ENCODE measurements at places on chromosomes 6 and 20.

DNA sequence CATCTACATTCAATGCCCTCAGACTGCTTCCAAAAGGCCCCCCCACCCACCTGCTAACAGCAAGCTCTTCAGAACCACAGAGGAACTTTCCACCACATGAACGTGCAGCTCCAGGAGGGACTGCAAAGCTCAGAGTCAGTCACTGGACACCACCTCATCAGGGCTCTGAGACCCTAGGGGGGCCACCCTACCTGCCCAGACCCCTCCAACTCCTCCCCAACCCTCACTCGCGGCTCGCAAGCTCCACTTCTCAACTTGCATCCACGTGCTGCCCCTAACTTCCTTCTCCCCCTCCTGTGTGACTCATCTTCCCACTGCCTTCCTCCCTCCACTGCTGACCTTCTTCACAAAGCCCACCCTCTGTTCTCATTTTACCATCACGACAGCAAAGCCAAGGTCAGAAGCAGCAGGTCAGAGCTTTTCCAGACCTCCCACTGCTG lies 6.5 kb downstream of the MBOAT1 start:
- DNase-seq = no peak

GRCh38 chr20:34751453-34751852 lies 47.3 kb downstream of the TP53INP2 start:
- DNase-seq = no peak

GRCh38 chr6:154615483-154616025 lies 105.1 kb upstream of the CNKSR3 start:
- DNase-seq = peak; percentile 91

DNA sequence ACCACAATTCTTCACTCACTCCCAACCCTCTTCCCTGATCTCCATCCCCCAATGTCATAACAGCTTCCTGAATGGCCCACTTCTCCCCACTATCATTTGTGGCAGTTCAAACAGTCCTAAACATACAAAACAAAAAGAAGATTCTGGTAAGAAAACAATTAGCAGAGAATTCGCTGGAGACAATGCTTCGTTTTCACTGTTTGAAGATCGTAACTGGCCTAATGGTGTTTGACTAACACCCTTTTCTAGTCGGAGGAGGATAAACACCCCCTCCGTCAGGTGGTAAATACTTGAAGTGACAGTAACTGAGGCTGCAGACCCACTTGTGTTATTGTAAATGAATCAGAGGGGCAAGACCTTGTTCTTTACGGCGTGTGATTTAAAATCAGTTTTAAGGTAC lies 3.8 kb downstream of the EYA2 start:
- no peak for DNase-seq

GRCh38 chr6:116405138-116405537 lies 34.4 kb downstream of the DSE start:
- DNase-seq = peak; percentile 40

- no peak for DNase-seq
These were observed 119.5 kb downstream of the PHACTR3 start for GRCh38 chr20:59723607-59724456.

DNA sequence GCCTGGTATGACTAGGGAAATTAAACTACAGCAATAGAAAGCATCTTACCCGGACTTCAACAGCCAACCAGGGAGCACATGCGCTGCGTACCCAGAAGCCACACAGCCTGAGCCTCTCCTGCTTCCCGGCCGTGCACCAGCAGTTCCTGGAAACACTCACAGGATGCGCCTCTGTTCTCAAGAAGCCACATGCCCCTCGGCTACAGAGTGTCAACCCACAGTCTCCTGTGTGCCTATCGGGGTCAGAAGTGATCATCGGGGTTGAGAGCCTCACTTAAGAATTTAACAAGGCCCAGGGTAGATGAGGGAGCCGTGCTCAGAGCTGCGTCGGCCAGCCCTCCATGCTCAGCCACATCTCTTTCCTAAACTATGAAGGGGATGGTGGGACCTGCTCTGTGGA lies 147.2 kb upstream of the GGTLC1 start:
- DNase-seq = no peak

- DNase-seq = no peak
These were observed 120.3 kb downstream of the CLVS2 start for GRCh38 chr6:123116370-123116769.

- DNase-seq = no peak
These were observed 25.4 kb downstream of the PTGIS start for GRCh38 chr20:49542514-49542991.

DNA sequence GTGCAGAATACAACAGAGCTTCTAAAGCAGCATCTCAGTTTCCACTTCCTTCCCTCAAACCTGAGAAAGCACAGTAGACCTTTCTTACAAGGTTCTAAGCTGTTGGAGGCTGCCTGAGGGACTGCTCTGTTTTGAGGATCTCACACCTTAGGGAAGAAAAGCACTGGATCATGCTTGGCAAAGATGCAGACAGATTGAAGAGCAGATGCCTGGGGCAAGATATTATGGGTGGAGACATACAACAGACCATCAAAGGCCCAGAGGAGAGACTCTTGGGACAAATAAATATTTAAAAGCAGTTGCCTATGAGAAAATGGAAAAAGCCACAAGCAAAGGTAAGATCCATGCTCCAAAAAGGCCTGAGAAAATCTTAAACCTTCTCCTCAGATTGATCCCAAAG lies 6.2 kb downstream of the ZNF337 start:
- DNase-seq = no peak

DNA sequence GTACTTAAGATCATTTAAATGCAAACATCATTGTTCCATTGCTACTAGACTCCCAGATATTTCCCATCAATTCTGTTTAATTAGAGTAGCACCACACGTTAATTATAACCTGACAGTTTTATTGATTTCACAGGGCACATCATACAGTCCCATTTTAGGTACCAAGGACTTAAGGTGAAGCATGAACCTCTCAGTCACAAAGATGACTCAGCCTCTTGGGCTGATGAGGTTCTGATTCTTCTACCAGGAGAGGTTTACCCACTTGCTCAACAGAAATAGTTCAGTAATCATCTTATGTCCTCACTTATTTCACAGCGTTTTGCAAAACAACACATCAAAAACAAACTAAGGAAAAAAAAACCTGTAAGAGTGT lies 98.5 kb downstream of the HIVEP2 start:
- no peak for DNase-seq

GRCh38 chr6:145318952-145319351 lies 416.4 kb downstream of the EPM2A start:
- no peak for DNase-seq

DNA sequence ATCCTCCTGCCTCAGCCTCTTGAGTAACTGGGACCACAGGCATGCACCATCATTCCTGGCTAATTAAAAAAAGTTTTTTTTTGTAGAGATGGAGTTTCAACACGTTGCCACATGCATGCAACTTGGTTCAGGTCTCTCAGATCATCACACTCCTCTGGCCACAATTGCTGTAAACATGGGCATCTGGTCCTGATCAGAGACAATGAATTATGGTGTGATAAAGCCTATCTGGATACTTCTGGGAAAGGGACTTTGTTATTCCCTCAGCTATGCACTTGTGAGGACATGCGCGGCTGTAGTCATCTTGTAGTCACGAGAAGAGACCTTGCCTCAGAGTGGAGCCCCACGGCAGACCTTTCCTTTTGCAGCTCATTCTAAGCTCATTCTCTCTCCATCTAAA lies 210.9 kb upstream of the ZFP64 start:
- DNase-seq = no peak

DNA sequence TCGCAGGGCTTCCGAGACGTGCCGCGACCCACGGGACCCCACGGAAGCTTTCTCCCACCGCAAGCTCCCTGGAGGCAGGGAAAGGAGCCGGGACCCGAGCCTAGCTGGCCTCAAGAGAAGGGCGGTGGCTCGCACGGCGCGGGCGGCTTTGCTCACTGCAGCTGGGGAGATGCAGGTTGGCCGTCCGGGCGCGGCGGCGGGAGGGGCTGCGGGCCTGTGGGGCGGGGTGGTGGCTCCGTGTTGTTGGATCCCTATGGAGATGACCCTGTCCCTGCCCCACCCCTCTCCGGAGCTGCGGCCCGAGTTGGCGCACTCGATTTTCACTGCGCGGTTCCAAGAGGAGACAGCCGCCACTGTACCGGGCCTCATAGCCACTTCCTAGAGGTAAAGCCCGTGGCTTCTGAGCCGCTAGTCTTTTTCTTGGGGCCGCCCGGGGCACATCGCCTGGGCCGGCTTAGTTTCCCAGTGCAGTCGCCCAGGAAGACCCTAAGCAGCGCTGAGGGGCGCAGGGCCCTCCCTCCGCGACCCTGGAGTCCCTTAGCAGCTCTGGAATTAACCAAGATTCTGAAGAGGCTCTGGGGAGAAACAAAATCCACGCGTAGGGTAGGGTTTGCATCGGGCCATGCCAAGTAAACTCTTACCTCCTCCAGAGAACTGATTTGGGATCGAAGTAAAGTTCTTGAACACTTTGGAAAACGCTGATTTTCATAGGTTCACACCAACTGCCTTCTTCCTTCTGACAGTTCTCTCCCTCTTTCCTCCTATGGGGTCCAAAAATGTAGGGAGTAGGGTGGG lies at the start of gene ECT2L:
Gene ECT2L (plus strand): TSS at position 279 of the 795 bp plus-strand sequence. CDS start 17,188 bp downstream, outside the sequence.
- no peak for DNase-seq

DNA sequence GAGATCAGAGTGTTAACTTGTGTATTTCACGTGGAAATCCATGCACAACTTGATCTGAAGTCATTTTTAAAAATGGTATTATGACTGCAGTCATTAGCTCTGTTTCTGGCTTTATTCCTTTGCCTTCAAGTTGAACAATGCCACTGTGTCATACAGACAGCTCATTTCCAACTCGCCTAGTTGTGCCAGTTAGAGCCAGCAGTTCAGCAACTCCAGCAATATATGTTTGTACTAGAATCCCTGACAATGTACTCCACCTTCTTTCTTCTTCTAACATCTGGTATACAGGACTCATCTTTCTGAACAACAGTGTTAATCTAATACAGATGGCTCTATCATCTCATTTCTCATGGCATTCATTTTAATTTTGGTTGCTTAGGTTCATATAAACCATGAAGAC lies 418.3 kb upstream of the POU3F2 start:
- DNase-seq = no peak

DNA sequence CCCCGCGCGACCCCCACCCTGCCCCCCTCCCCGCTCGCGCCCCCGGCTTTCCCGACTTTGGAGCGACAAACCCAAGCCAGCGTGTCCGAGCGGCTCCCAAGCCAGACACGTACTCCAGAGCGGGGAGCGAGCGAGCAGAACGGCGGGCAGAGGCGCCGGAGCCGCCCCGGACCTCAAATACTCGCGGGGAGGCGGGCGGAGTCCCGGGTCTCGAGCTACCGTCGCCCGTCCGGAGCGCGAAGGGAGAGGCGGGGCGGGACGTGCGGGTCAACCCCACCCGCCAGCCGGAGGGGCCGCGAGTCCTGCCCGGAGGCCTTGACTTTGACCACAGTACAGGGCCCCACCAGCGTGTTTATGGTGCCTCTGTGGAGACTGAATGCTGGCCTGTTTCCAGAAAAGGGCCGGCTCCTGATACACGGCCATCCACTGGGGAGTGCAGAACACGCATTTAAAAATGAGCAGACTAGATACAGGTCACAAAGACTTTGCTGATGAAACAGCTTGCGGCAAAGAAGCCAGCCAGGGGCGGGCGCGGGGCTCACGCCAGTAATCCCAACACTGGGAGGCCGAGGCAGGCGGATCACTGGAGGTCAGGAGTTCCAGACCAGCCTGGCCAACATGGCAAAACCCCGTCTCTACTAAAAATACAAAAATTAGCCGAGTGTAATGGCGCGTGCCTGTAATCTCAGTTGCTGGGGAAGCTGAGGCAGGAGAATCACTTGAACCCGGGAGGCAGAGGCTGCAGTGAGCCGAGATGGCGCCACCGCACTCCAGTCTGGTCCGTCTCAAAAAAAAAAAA lies at the start of gene SERPINB6:
Gene SERPINB6 (minus strand): TSS at position 148 of the 799 bp plus-strand sequence. CDS start 12,235 bp downstream, outside the sequence.
- peak; percentile 47 for DNase-seq

DNA sequence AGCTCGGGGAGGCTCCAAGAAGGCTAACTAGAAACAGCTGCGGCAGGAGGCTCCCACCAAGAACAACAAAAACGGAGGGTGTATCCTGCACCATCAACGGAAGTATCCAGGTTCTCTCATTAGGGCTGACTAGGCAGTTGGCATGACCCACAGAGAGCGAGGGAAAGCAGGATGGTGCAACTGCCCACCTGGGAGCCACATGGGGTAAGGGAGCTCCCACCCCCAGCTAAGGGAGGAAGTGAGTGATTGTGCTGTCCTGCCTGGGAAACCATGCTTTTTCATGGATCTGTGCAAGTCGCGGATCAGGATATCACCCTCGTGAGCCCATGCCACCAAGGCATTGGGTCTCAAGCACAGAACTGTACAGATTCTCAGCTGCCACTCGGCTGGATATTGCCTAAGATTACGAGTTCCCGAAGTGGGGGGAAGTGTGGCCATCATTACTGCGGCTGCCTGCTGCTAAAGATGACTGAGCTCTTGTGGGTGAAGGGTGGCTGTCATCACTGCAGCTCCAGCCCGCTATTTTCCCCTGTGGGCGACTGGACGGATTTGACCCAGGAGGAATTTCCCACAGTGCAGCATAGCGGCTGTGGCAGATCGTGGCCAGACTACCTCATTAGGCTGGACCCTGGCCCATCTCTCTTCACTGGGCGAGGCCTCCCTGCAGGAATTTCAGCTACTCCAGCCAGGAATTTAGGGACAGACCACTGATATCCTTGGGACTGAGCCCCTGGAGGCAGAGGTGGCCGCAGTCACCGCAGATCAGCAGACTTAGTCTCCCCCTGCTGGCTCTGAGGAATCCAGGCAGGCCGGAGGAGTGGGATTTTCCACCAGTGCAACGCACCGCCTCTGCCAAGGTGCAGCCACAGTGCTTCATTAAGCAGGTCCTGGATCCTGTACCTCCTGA lies 515.7 kb downstream of the FRK start:
- DNase-seq = peak; percentile 26

GRCh38 chr6:133546098-133546497 lies 304.9 kb downstream of the EYA4 start:
- DNase-seq = no peak

GRCh38 chr6:165881806-165882205 lies 218.8 kb upstream of the PDE10A start:
- DNase-seq = no peak

DNA sequence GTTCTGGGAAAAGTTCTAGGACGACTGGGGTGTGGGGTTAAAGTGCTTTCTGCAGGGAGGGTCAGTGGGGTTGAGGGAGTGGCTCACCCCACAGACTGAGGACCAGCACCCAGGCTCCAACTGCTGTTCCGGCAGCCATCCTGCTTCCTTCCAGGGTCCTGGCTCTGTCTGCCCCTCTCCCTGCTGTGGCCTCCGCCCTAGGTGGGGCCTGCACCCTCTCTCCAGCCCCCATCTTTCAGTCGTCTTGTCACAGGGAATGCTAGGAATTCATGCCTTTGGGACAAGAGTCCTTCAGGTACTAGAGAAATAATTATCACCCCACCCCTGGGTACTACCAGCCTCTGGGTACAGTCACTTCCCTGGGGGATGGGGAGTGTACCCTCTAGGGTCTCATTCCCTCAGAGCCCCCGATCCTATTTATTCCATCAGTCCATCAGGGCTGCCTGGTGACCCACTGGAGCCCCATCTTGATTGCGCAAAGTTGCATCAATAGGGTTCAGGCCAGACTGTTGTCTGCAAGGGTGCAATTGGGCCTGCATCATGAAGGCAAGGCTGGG lies at the start of gene AGER:
Gene AGER (minus strand): TSS at position 170 of the 557 bp plus-strand sequence. CDS start 31 bp downstream, at position 139.
- DNase-seq = no peak

DNA sequence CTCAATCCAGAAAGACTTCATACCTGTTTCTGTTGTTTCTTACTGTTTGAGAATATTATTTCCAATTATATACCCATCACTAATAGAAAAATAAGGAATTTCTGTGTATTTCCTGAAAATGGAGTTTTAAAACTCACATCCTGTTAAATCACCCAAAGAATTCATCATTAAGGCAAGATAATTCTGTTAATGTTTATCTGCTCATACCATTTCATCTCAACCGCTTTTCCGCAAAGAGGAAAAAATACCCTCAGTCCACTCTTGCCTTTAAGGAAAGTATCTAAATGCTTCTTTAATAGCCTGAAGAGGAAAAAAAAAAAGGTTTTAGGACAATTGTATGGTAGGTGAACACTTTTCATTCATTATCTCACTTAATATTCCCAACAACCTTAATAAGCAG lies 7.3 kb downstream of the TPMT start:
- DNase-seq = no peak
